ENCODE measurements at places on chromosomes 6 and 20.
A peak's percentile ranks its signal among the peaks of the same experiment; 100 is the strongest.

GRCh38 chr6:167141667-167142432 lies 15.9 kb downstream of the GPR31 start:
- DNase-seq = peak; percentile 53

GRCh38 chr6:139270249-139270648 lies 21.5 kb downstream of the TXLNB start:
- DNase-seq = no peak

DNA sequence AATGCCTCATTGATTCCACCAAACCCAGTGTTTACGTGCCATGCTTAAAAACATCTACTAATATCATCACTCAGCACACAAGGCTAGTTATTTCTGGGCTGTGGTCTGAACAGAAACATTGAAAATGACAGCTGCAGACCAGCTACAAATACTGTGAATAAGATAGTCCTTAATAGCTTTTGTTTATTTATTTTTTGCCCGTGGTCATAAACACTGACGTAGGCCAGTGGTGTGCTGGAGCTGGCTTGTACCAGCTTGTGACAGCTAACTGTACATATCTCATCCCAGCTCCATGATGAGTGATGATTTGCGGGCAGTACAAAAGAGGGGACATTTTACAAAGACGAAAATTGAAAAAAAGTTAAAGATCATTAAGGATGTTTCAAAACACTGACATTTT lies 1057.0 kb downstream of the EPHA7 start:
- no peak for DNase-seq

DNA sequence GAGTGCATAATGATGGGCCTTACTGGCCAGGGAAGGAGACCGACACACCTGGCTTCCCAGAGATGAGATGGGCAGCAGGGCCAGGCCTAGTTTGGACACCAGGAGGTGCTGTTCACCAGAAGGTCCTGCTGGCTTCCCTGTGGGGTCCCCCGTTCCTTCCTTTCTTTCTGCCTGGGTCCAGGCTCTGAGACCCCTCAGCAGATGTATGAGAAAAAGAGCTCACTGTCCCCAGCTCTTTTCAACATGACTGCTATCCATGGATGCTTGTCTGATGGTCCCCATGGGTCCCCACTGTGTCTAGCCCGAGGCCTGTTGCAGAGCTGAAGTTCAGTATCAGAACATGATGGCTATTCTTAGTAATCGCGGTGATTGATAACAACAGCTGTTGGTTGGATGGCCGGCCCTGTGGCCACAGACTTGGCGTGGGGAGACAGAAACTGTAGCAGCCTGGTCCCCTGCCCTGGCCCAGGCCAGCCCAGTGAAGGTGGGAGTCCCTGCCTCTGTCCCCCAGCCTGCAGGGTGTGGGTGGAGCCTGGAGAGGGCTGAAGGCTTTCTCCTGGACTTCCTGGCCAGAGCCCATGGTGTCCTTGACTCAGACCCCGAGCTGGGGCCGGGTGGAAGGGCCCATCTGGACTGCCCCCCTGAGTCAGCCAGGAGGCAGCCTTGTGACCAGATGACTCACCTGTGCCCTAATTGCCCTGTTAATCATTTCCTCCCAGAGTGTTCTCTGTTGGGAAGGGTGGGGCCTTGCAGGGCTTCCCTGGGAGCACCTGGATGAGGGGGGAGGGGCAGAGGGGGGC lies 9.9 kb upstream of the BAK1 start:
- DNase-seq = peak; percentile 62

DNA sequence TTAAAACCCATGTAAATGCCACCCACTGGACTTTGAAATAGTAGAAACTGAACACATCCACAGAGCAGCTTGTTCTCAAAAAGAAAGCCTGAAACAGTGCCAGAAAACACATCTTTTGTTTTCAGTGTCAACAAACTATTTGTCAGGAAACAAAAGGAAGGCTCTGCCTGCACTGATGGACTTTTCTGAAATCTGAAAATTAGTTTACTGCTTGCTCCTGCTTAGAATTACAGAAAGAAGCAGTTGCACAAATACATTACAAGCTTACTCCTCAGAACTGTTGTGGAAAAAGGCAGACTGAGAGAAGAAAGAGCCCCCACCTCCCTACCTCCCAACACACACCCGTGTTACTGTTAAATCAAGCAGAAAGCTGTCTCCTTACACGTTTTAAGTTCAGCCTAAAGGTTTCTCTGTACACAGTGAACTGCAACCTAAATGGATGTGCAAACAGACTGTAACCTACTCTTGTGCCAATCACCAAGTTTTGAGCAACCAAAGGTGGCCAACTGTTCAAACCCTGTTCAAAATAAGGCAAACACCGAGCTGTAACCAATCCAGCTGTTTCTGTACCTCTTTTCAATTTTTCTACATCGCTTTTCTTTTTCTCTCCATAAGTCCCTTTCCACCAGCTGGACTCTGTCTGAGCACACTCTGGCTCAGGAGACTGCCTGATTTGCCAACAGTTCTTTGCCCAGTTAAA lies 43.7 kb downstream of the FRK start:
- DNase-seq = no peak

- DNase-seq = no peak
These were observed 150.0 kb upstream of the AHI1 start for GRCh38 chr6:135647521-135647920.

DNA sequence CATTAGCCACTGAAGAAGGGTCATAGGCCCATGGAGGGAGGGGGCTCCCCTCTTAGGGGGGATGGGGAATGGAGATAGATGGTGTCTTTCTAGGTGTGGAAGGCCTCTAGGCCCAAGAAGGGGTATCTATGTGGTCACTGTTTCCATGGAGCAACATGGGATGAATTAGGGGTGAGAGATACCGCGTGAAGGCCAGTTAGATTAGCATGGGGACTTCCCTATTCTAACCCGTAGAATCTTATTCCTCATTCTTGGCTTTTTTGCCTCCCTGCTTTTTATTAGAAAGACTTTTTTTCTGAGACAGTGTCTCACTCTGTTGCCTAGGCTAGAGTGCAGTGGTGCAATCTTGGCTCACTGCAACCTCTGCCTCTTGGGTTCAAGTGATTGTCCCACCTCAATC lies 3.2 kb downstream of the RAB44 start:
- DNase-seq = peak; percentile 41

- DNase-seq = no peak
These were observed 91.7 kb downstream of the TBXT start for GRCh38 chr6:166075925-166076324.

DNA sequence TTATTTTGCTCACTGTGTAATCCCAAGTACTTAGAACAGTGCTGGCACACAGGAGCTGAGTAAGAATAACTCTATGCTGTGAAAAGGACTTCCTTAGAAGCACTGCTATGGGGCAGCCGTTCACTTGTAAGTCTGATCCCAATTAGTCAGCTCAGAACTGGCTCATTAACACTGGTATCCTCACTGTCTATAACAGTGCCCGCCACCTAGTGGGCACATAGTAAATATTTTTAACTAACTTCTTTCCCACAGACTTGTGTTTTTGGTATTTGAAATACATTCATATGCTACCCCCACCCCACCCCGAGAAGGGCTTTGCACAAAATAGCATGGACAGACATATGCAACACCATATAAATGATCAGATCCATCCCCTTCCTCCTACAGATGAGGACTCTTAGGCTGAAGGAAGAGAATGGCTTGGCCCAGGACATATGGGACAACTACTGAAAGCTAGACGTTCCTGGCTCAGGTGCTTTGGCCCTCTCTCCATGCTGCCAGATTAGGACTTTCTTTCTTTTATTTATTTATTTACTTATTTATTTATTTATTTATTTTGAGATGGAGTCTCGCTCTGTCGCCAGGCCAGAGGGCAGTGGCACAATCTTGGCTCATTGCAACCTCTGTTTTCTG lies 47.1 kb downstream of the DST start:
- peak; percentile 85 for DNase-seq

GRCh38 chr6:46963626-46964025 lies 41.9 kb upstream of the ADGRF5 start:
- no peak for DNase-seq

DNA sequence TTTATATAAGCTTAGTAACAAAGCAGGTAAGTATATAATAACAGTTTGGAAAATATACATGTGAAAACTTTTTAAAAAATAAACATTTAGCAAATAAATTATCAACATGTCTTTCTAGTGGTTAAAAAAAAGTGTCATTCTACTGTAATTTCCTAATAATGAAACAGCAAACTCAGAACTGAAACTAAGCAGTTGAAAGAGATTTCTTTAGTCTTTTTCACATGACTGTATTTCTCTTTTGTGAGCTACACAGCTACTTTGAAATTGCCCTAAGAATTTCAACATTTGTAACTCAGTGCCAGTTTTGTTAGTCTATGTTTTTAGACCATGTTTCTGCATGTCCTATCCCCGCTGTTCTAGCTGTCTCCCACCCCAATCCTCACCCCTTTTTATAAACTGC lies 28.4 kb upstream of the SDHAF4 start:
- DNase-seq = no peak

DNA sequence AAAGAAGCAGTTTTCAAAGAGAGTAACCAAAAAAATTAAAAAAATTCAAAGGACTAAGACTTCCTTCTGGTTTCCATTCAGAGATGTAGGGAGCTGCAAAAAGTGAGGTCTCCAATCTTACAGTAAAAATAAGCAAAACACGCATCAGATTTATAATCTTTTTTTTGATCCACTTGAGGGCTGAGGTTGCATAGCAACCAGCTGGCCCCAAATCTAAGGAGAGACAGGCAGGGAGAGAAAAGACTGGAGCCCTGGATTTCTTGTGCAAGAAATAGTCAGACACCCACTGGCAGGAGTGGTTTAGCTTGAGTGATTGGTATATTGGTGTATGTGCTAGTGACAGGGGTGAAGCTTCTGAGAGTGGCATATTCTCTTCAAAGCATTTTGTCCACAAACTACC lies 135.9 kb upstream of the FUT9 start:
- DNase-seq = no peak

DNA sequence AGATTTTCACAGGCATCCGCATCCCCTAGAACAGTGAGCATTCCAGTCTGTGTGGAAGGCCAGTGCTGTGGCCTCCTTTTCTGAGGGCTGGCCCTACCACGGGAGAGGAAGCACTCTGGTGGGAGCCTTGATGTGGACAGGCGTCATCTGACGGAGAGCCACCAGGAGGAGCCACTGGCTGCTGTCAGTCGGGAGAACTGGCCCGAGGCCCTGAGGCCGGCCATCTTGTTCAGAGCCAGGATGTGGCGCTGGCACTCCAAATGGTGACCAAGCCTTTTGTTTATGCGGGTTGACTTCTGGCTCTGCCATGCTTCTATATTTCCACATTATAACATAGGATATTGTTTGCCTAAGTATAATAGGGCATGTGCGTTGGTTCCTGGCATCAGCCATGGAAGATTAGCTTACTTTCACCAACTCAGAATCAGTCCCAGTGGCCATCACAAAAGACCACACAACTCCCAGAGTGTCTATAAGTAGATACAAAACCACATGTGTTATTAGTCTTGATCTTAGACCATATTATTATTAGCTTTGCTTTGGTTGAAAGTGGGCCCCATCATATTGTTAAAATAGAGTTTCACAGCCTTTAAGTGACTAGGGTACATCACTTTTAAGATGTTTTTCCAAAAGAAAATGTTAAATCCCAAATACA lies 273.9 kb upstream of the TAB2 start:
- DNase-seq = peak; percentile 73

DNA sequence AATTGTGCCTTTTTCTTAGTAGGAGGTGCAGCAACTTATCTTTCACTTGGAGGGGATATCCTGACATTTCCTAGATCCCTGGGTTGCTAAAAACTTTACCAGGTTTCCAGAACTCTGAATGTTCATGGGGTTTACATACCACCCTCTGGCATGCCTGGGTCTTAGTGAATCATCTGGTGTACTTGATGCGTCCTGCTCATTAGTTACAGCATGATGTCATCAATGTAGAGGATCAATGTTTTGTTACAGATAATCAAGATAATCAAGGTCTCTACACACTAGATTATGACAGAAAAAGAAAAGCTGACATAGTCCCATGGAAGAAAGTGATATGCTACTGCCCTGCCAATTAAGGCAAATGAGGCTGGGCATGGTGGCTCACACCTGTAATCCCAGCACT lies 27.0 kb downstream of the FITM2 start:
- no peak for DNase-seq

DNA sequence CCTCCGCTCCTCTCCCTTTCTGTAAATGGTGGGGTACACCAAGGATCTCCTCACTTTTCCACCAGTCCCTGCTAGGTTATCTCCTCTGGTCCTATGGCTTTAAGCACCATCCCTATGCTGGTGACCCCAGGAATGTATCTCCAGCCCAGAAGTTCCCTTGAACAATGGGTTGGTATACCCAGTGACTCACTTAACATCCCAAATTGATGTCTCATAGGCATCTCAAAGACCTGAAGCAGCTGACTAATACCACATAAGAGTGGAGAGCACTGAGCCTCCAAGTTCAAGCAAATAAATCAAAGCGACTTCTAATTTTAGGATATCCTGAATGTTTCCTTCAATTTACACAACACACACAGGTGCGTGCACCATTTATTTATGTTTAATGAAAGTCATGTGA lies 48.3 kb downstream of the ADGRF1 start:
- no peak for DNase-seq

DNA sequence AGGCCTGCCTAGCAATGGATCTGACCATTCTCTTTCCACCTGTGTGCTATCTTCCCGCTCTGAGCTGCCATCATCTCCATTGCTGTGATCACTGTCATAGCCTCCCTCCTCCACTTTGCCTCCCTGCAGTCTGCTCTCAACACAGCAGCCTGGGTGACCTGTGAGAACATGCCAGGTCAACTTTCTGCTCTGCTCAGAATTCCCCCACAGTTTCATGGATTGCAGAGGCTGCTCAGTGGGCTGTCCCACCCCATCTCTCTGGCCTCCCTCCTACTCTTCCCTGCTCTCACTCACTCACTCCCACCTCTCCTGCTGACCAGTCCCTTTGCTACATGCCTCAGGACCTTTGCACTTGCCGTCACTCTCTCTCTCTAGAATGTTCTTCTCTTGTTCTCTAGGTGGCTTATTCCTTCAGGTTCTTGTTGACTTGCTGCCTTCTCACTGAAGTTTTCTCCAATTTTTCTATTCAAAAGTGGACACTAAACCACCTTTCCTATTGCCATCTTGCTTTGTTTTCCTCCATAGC lies 159.9 kb downstream of the CD83 start:
- no peak for DNase-seq

DNA sequence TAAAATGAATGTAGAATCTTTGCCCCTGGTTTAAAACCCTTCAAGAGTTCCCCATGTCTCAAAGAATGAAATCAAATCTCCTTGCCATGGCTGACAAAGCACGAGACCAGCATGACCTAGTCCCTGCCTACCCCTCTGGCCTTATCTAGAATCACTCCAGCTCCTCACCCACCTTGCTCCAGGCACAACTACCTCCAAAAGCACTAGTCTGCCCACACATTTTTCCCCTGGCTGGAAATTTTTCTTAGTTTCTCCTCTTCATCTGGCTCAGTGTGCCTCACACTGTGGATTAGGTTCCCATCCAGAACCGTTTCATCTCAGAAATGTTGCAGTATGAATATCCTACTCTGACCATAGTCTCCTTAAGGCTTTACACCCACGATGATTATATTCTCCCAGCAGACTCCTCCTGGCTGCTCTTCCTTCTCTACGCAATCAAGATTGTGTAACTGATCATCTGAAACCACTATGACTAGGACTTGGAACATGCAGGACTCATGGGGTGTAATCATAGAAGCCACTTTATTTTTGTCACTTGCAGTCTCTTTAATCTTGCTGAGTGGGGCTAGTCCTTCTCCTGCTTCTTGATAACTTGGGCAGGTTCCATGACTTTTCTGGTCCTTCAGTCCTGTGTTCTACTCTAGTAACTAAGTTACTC lies 7.8 kb upstream of the MRS2 start:
- DNase-seq = peak; percentile 54

Measured in hematopoietic multipotent progenitor cell treated with erythropoietin and hydrocortisone succinate and interleukin-3 and kit ligand, for 4 days (in vitro differentiated cells).